Naive thymus-derived CD4-positive, alpha-beta T cell (primary cell): ENCODE measurements at places on chromosomes 11 and 22. TPM values are rescaled to one million over a fixed set of nuclear protein-coding genes. Genes with fewer than 3 reads are reported as not detected.

Gene NAT10
- 55.7 TPM for total RNA-seq

- no peaks in the 10 kb centered on the region for H3K27me3 ChIP-seq
- H3K36me3 ChIP-seq = no peaks in the 10 kb centered on the region
- H3K27ac ChIP-seq = no peak overlapping the region
- no peak overlapping the region for H3K4me3 ChIP-seq
These were observed 110.8 kb downstream of the TEAD1 start for GRCh38 chr11:12784987-12785386.

- no peaks in the 10 kb centered on the region for H3K4me1 ChIP-seq
- no peak for DNase-seq
- H3K4me3 ChIP-seq = no peak overlapping the region
- peaks cover 17% of the 10 kb centered on the region for H3K36me3 ChIP-seq
- H3K27me3 ChIP-seq = no peaks in the 10 kb centered on the region
These were observed 47.8 kb downstream of the BTBD10 start for GRCh38 chr11:13415201-13415600.

GRCh38 chr11:110424775-110425444, 4.8 kb upstream of the FDX1 start:
- DNase-seq = no peak
- H3K27me3 ChIP-seq = no peaks in the 10 kb centered on the region
- H3K4me3 ChIP-seq = no peak overlapping the region
- H3K36me3 ChIP-seq = no peaks in the 10 kb centered on the region
- H3K4me1 ChIP-seq = peaks cover 5% of the 10 kb centered on the region

DNA sequence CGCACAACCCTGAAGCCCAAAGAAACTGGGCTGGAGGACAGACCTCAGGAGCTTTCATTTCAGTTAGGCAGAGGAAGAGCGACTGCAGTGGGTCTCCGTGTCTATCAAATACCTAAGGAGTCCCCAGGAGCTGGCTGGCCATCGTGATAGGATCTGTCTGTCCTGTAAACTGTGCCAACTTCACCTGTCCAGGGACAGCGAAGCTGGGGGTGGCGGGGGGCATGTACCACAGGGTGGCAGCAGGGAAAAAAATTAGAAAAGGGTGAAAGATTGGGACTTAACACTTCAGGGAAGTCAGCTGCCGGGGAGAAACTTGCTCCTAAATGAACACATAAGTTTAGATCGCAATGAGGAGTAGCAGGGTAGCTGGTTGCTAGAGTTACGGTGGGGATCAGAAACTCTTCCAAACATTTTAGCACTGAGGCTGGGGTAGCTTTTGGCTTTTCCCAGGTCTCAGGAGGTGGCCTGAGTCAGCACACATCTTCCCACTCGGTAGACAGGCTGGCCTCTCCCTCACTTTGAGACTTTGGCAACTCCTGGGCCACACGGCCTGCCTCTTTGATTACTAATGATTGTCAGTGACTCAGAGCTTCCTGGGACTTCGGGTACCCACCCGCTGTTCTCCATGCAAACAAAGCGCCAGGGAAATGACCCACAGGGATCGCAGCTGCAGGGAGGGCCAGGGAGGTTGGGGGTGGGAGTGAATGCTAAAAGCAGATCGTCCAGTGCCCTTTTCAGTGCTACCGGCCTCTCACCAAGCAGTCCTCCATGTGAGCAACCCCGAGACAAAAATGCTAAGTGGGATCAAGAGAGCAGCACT, 2.9 kb upstream of the MTFP1 start:
- peaks cover 28% of the 10 kb centered on the region for H3K4me1 ChIP-seq
- peaks cover 19% of the 10 kb centered on the region for H3K36me3 ChIP-seq
- peak overlapping the region; percentile 76 for H3K4me3 ChIP-seq
- H3K27me3 ChIP-seq = no peaks in the 10 kb centered on the region
- no peak for DNase-seq

GRCh38 chr11:10908215-10908951, 50.5 kb upstream of the ZBED5 start:
- H3K27me3 ChIP-seq = no peaks in the 10 kb centered on the region
- DNase-seq = no peak
- H3K27ac ChIP-seq = no peak overlapping the region
- H3K4me1 ChIP-seq = no peaks in the 10 kb centered on the region

Gene CEND1
- not detected for total RNA-seq

Gene PKP3
- not detected for total RNA-seq

Gene PC
- total RNA-seq = 8.4 TPM

Gene SF3A1
- 282 TPM for total RNA-seq

Gene ETS1
- 871 TPM for total RNA-seq

Gene TBX1
- not detected for total RNA-seq

- H3K4me1 ChIP-seq = peaks cover 56% of the 10 kb centered on the region
- no peaks in the 10 kb centered on the region for H3K27me3 ChIP-seq
- H3K36me3 ChIP-seq = no peaks in the 10 kb centered on the region
- H3K4me3 ChIP-seq = no peak overlapping the region
- peak; percentile 29 for DNase-seq
These were observed 3.3 kb upstream of the FXYD2 start for GRCh38 chr11:117827521-117828511.

Gene TMEM225
- not detected for total RNA-seq

- no peaks in the 10 kb centered on the region for H3K27me3 ChIP-seq
- DNase-seq = no peak
- H3K27ac ChIP-seq = no peak overlapping the region
- H3K4me3 ChIP-seq = no peak overlapping the region
- H3K36me3 ChIP-seq = no peaks in the 10 kb centered on the region
- H3K4me1 ChIP-seq = no peaks in the 10 kb centered on the region
These were observed 221.8 kb downstream of the DDX10 start for GRCh38 chr11:108886660-108887009.

Gene FAM89B
- 45.3 TPM for total RNA-seq

DNA sequence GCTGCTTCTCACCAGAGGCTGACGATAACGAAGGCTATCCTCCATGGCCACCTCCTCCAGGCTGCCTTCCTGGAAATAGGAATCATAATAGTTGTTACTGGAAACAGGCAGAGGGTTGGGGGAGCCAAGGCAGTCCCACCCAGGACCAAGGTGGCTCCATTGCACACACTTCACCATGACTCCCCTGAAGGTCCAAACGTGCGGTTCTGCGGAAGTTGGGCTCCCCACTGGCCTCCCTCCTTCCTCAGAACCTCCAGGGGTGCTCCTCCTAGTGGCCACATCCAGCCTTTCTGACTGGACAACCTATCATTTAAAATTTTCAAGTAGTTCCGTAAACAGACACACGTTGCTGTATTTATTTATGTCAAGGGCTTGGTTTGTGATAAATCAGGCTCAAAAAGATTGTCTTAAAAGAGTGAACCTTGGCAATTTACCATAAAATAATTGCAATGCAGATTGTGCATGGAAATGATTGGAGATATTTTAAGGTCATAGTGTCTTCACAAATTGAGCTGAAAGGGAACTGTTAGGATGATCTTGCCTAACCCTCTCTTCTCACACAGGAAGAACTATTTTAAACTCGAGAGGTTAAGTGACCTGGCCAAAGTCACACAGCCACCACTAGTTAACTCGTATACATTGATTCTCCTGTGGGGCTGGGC, 1.4 kb upstream of the TCN2 start:
- H3K4me1 ChIP-seq = peaks cover 6% of the 10 kb centered on the region
- no peak overlapping the region for H3K27ac ChIP-seq
- no peak overlapping the region for H3K4me3 ChIP-seq
- H3K36me3 ChIP-seq = no peaks in the 10 kb centered on the region
- H3K27me3 ChIP-seq = no peaks in the 10 kb centered on the region
